ENCODE measurements at places on chromosomes 2 and 18. TPM values are rescaled to one million over a fixed set of nuclear protein-coding genes. Genes with fewer than 3 reads are reported as not detected.

DNA sequence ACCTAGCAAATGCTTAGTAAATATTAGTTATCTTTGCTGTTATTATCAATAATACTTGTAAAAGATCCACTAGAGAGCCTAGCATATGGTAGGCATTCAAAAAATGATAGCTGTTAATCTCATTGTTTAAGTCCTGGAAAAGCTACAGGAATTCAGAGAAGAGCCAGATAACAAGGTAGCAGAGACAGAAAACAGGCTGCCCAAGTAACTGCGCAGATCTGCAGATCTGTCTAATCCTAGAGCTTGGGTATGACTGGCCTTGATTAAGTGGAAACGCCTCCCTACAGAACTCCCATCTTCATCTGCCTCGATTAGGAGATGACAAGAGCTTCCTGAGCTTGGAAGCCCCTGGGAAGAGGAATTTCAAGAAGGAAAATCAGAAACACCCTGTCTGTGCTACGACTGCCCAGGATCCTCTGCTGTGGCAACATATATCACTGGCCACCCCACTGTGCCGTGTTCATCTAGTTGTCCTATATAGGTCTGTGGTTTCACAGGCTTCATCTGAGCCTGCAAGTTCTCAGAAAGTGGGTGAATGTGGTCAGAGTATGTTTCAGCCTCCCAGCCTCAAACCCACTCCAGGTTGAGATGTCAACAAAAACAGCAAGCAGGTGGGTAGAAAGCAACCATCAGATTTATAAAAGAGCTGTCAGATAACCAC, 151.5 kb upstream of the PKDCC start:
- DNase-seq, result no peak
- H3K27ac ChIP-seq, result no peak overlapping the region
- H3K27me3 ChIP-seq, result no peaks in the 10 kb centered on the region
- H3K36me3 ChIP-seq, result no peaks in the 10 kb centered on the region
- H3K4me3 ChIP-seq, result no peak overlapping the region
- peaks cover 13% of the 10 kb centered on the region for H3K4me1 ChIP-seq

Gene PRSS56
- not detected for total RNA-seq

DNA sequence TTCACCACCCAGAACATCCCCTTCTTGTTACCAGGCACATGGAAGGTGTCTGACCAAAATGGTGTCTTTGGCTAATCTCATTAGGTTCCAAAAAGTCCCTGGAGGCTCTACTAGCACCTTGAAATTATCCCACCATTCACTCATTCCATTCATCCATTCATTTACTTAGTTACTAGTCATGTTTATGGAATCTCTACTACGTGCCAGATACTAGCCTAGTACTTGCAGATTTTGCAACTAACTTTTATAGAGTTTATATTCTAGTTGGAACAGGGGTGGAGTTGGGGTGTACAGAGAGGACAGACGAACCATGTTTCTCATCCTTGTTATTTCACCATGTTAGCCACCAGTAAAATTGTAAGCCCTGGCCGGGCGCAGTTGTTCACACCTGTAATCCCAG, 4.0 kb upstream of the NOP58 start:
- H3K4me1 ChIP-seq, result no peaks in the 10 kb centered on the region
- no peaks in the 10 kb centered on the region for H3K36me3 ChIP-seq
- no peak overlapping the region for H3K27ac ChIP-seq
- H3K27me3 ChIP-seq, result no peaks in the 10 kb centered on the region
- no peak overlapping the region for H3K4me3 ChIP-seq

Gene C1QL2
- 0.14 TPM for total RNA-seq

- H3K36me3 ChIP-seq, result no peaks in the 10 kb centered on the region
- no peak for DNase-seq
- H3K27ac ChIP-seq, result no peak overlapping the region
- no peak overlapping the region for H3K4me3 ChIP-seq
- no peaks in the 10 kb centered on the region for H3K27me3 ChIP-seq
- H3K4me1 ChIP-seq, result peaks cover 60% of the 10 kb centered on the region
These were observed 25.6 kb upstream of the ITGB6 start for GRCh38 chr2:160225722-160226121.

DNA sequence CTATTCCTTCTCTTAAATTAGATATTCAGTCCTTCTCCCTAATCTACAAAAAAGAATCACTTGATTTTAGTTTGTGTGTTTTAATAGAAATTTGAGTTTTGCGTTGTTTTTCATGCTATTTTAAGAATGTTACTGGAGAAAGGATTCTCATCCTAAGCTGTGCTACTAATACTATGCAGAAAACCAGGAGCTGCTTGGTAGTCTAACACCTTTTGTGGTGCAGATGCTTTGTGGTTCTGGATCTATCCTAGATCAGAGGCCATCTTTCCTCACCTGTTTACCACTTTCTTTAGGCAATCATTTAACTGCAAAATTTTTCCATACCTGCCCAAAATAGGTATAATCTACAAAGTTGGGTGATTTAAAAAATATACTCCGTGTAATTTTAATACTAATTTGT, 823.6 kb downstream of the CPS1 start:
- H3K36me3 ChIP-seq, result peaks cover 2% of the 10 kb centered on the region
- H3K27me3 ChIP-seq, result no peaks in the 10 kb centered on the region
- H3K4me3 ChIP-seq, result no peak overlapping the region
- peaks cover 4% of the 10 kb centered on the region for H3K4me1 ChIP-seq
- no peak for DNase-seq

Gene AGPS
- 65.9 TPM for total RNA-seq

DNA sequence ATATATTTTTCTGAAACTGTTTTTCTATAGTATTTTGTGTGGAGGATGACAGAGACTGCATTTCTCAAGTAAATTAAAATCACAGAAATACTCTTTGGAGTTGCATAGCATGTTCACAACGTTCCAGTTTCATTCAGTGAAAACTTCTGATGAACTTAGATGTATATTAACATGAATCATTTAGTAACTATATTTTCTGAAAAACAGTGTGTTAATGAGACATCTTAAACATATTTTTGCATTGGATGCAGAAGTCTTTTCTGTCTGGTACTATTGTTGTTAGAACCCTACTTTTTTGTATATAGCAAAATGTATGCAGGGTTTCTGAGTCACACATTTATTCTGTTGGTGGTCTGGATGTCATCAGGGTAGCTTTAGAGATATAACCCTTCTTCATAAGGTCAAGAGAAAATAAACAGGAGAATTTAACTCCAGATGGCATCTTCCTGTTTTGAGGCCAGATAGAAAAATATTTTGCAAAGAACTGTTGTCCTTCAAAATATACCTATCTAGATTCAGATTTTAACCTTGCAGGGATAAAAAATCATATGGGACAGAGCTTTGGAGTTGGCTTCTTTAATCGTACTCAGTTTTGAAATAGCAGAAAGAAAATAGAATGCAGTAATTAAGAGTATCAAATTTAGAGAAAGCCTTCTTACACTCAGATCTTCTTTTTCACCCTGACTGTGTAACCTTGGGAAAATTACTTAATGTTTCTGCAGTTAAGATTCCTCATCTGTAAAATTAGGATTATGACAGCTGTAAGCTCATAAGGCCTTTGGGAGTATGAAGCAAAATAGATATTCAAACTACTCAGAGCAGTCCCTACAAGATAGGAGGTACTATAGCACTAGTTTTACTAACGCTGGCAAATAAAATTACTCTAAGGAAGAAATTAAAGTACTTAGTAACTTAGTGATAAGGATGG, 5.3 kb downstream of the COL3A1 start:
- no peak for DNase-seq
- H3K4me3 ChIP-seq, result no peak overlapping the region
- H3K27me3 ChIP-seq, result no peaks in the 10 kb centered on the region
- no peaks in the 10 kb centered on the region for H3K36me3 ChIP-seq
- no peaks in the 10 kb centered on the region for H3K4me1 ChIP-seq
